ENCODE measurements at places on chromosomes 6 and 20. TPM values are rescaled to one million over a fixed set of nuclear protein-coding genes. Genes with fewer than 3 reads are reported as not detected.
A peak's percentile ranks its signal among the peaks of the same experiment; 100 is the strongest.

- no peak for DNase-seq
These were observed 59.0 kb downstream of the AFG1L start for GRCh38 chr6:108353853-108354252.

GRCh38 chr6:160457823-160458222, 109.6 kb downstream of the SLC22A3 start:
- no peak for DNase-seq

GRCh38 chr6:42819803-42820511, 38.1 kb downstream of the BICRAL start:
- DNase-seq: no peak

GRCh38 chr20:52484438-52484837, 292.9 kb upstream of the ZFP64 start:
- DNase-seq: no peak

DNA sequence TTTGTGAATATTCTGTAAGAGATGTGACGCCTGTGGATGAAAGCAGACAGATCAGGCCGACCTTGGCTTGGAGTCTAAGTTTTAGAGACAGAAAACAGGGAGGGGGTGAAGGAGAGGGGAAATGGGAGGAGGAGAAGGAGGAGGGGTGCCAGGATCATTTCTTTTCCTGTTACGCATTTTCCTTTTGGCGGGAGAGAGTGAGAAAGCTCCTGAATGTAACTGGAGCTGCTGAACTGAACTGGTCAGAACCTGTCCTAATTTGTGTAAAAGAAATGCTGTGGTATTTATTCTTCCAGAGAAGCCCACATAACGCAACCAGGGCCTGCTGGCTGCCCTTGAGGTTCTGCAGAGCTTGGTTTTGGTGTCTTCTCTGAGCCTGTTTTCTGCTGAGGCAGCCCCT, 41.9 kb downstream of the UTRN start:
- DNase-seq: no peak

DNA sequence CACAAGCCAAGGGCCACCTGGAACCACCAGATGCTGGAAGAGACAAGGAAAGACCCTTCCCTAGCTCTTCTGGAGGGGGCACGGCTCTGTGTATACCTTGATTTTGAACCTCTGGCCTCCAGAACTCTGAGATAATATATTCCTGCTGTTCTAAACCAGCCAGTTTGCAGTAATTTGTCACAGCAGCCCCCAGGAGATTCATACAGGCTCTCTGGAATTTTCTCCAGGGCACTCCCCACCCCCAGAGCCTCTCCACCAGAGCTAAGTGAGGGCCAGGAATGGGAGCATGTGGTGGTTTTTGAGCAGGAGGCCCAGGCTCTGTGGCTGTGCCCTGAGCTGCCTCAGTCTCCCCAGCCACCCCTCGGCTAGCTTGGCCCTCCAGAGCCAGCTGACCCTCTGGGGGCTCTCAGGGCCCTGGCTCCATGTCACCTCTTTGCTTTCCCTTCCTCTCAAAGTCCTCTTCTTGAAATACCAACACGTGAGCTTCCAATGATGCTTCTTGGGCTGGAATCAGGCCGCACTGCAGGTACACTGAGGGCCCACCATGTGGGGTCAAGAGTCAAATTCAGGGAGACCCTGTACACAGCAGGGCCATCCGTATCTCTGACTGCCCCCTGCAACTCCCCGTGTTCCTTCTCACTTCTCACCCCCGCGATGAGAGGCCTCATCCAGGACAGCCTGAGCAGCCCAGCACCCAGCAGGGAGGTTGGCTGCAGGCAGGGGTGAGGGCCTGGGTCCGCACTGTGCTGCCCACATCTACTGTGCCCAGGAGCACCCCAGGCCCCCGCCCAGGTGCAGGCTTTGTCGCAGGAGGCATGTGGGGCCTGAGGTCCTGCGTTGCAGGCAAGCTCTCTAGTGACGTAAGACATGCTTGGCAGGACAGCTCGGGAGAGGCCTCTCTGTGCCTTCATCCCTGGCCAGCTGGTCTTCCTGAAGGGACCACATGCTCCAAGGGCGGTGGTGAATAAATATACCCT, 155.5 kb downstream of the ANKRD60 start:
- no peak for DNase-seq

- DNase-seq: no peak
These were observed 153.7 kb downstream of the FOXC1 start for GRCh38 chr6:1763404-1763803.

GRCh38 chr6:14784596-14785492, 461.0 kb upstream of the JARID2 start:
- no peak for DNase-seq

DNA sequence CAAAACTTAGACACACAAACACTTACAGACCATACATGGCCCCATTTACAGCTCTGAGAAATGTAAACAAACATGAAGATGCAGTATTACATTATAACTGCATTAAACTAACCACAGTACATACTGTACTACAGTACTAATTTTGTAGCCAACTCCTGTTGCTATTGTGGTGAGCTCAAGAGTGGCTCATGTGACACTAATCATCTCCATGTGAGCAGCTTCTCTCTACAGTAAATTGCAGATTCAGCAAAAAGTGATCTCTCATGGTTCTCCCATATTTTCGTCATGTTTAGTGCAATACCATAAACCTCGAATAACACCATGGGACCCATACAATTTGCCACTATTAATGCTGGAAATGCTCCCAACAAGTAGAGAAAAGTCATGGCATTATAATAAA, 860.4 kb downstream of the EPHA7 start:
- no peak for DNase-seq

- DNase-seq: no peak
These were observed 107.3 kb downstream of the CEP57L1 start for GRCh38 chr6:109202409-109203264.

DNA sequence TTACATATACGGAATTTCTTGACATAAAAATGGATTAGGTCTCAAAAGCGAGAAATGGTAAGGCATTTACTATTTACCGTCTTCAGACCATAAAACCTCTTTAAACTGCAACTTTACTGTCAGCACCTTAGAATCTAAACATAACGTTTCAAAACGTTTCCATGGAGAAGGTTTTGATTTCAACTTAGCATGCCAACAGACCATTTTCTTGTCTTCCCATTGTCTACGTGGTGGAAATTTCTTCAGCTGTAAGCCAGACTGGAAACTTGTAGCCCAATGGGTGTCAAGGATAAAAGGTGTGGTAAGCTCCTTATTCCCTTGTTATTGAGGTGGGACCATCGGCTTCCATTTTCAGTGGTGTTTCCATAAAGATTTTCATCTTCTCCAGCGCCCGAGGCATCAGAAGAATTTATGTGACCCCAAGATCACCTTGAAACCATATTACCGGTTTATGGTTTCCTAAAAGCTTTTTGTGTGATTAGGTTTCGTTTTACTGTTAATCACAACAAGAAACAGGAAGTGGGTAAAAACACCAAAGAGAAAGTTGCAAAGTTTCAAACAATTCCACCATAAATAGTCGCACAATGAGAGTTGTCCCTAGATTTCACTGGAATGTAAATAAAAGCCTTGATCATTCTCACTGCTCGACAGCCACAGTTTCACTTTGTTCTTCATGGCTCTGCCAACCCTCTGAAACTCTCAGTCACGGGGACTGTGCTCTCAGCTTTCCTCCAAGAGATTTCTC, 63.0 kb upstream of the CD2AP start:
- peak; percentile 18 for DNase-seq

GRCh38 chr6:114276783-114277182, 66.0 kb downstream of the HS3ST5 start:
- DNase-seq: no peak

GRCh38 chr6:23278180-23278532, 708.8 kb downstream of the HDGFL1 start:
- DNase-seq: no peak

DNA sequence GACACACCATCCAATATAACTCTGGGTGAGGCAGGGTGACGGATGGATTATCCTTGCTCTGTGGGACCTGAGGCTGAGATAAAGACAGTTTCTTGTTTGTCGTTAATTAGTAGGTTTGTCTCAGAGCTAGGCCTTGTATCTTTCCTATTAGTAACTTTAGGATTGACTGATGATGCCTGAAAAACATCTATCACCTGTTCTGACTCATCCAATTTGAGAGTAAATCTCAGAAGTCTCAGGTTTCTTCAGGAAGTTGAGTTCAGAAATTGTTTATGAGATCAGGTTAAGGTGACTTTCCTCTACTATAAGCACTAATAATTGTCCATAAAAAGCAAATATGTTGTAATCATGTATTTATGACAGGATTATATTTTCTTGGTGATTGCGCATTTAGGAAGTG, 129.5 kb upstream of the SUPT3H start:
- DNase-seq: no peak

DNA sequence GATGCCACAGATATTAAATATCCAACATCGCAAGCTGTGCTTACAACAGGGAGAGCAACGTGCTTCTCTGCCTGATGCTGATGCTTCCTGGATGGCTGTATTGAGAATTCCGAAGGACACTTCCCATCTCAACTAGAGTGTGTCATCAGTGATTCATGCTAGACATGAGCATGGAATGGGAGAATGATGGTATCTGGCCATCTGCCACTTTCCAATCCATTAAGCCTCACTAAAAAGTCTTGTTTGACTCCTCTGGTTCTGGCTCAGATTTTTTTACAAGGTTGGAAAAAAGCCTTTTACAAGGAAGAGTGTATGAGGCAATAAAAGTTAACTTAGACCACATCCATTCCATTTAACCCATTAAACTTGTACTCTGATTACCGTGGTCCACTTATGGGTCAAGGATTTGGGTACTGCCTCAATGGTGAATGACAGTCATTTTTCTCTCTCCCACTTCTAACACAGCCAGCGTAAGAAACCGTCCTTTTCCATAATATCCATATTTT, 265.3 kb downstream of the UST start:
- no peak for DNase-seq

GRCh38 chr20:41534842-41535241, 83.3 kb downstream of the CHD6 start:
- DNase-seq: no peak

GRCh38 chr6:160462551-160463109, 114.5 kb downstream of the SLC22A3 start:
- no peak for DNase-seq

DNA sequence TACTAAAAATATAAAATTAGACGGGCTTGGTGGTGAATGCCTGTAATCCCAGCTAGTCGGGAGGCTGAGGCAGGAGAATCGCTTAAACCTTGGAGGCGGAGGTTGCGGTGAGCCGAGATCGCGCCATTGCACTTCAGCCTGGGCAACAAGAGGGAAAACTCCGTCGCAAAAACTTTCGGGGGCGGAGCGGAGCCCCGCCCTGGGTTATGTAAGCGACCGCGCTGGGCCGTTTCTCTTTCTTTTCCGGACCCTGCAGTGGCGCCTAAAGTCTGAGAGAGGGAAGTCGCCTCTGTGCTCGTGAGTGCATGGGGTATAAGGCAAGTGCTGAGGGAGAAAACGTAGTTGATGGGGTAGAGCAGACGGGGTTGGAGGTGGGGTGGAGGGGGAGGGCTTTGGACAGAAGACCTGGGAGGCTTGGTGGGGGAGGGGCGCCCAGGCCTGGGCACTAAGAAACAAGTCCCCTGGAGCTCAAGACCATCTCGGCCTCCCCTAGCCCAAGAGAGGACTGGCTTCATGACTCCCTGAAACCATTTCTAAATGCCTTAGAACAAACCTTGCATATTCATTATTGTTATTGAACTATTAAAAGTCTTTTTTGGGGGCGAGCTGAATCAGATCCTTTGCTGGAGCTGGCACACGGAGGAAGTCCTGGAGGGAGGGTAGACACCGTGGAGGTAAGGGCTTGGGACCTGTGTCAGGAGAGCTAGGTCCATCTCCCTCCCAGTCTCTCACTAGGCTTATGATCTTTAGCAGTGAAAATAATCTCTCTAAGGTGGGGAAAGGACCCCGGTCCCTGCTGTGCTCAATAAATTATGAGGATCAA, 2.7 kb upstream of the MICA start:
- no peak for DNase-seq

- DNase-seq: no peak
These were observed 2.0 kb upstream of the ZSCAN26 start for GRCh38 chr6:28264834-28265401.

Gene SLC35D3
- not detected for total RNA-seq

Gene SALL4
- total RNA-seq: 1.6 TPM

Gene DDO
- 0.39 TPM for total RNA-seq

Gene SLA2
- total RNA-seq: 0.13 TPM

Gene DACT2
- total RNA-seq: 3.3 TPM

Gene SLC13A3
- total RNA-seq: 0.31 TPM

Gene PTK6
- 6.5 TPM for total RNA-seq

Gene ZNF311
- total RNA-seq: 0.39 TPM

Gene C6orf58
- not detected for total RNA-seq

Gene DEFB124
- not detected for total RNA-seq

Data from Panc1 (cell line).